Stimulated activated CD8-positive, alpha-beta memory T cell treated with anti-CD3 and anti-CD28 coated beads, Interleukin-12 subunit alpha, Interleukin-12 subunit beta, amount 100 ng/mL, for 4 hours (primary cell): ENCODE measurements at places on chromosomes 11 and 22.

- no peak for DNase-seq
Measured at GRCh38 chr11:19316434-19316833, 75.7 kb upstream of the E2F8 start.

DNA sequence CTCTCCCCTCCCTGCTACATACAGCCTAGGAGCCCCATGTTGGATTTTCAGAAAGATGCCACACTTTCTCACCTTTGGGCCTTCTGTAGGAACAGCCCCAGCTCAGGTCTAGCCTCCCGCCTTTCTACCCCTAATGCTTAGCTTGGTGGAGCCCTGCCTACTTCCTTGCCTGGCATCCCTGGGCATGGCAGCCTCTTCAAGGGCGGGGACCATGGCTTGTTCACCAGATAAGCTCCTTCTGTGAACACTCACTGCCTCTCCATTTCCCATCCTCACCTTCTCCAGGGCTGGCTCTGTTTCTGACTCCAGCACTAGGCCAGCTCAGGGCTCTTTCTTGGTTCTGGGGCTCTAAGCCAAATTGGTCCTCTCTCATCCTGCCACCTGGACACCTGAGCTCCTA, 1.4 kb downstream of the SEPTIN3 start:
- DNase-seq: no peak

DNA sequence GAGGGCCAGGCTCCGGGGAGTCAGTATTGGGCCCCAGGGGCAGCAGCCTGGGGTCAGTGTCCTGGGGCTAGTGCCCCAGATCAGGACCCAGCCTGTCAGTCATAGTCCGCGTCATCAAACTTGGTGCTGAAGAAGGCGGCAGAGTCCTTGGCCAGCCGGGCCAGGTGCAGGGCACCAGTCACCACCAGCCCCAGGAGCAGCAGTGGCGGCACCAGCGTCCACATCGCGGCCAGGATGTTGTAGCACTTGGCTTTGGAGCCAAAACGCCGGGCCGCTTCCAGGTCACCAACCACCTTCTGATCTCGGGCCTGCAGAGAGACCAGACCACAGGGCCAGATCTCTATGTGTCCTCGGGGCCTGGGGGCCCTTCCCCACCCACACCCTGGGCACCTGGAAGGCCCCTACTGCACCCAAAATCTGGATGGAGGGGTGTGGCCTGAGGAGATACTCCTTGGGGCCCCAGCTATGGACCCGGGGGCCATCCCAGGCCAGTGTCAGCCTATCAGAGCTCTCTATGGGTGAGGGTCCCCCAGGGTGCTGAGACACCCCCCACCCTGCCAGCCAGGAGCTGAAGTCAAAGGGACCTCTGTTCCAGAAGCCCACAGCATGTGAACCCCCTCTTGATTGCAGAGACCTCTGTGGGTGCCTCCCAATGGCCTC, 790 bp downstream of the IFITM5 start:
- DNase-seq: no peak

- no peak for DNase-seq
Measured at GRCh38 chr11:64851831-64852351, 7.4 kb upstream of the CDC42BPG start.

- no peak for DNase-seq
Measured at GRCh38 chr11:64237484-64237951, 3.1 kb downstream of the VEGFB start.

- no peak for DNase-seq
Measured at GRCh38 chr11:128800871-128801417, 66.2 kb downstream of the KCNJ1 start.

- DNase-seq: no peak
Measured at GRCh38 chr11:128575174-128575960, 12.0 kb downstream of the ETS1 start.

GRCh38 chr22:32589007-32589406, 114.4 kb downstream of the FBXO7 start:
- no peak for DNase-seq

DNA sequence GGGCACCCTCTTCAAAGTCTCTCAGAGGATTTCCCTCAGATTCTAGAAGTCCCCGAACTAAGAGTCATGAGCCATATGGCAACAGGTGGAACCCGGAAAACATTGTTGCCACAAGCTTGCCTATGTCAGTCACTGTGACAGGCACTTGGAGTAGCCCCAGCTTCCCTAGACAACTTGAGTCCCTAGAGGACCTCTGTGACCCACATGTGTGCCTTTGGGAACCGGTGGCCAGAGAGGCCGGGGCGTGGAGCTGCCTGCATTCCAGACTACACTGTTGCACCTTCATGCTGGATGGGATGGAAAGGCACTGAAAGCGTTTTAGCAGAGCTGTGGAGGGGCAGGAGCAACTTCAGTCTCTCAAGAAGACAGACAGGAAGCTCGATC, 12.1 kb downstream of the SLC37A2 start:
- DNase-seq: no peak

GRCh38 chr11:102886999-102887398, 12.2 kb upstream of the MMP12 start:
- DNase-seq: no peak

GRCh38 chr11:113385749-113386148, 1.8 kb upstream of the ANKK1 start:
- no peak for DNase-seq

GRCh38 chr11:17743808-17744119, 9.2 kb downstream of the KCNC1 start:
- DNase-seq: no peak

GRCh38 chr11:9516113-9516512, 55.3 kb downstream of the ZNF143 start:
- no peak for DNase-seq

- DNase-seq: no peak
Measured at GRCh38 chr11:1762537-1763302, 1.0 kb downstream of the CTSD start.

DNA sequence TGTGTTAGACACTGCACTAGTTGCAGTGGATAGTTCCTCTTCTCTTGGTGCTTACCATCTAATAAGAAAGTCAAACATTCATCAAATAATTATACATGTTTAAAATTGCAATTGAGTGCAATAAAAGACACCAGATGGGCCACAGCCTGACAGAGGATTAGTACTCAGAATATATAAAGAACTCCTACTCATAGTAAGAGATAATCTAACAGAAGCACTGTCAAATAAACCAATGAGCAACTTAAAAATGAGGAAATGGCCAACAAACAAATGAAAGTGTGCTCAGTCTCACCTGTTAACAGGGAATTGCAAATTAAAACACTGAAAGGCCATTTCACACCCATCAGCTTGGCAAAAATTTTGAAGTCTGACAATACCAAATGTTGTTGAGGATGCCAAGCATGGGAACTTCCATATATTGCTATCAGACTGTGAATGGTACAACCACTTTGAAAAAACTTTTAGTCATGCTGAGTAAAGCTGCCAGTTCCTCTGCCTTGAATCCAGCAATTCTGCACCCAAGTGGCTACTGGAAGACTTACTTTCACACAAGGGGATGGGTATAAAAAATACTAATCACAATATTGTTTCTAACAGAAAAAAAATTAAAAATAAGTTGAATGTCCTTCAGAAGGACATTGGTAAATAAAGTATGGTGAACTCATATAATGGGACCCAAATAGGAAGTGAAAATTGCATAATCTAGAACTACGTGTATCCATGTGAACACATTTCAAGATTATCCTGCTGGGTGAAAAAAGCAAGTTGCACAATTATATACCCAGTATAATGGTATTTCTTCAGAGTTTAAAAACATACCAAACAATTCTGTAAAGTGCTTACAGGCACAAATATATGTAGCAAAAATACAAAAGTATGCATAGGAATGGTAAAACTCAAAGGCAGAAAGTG, 41.4 kb upstream of the CREB3L1 start:
- no peak for DNase-seq

DNA sequence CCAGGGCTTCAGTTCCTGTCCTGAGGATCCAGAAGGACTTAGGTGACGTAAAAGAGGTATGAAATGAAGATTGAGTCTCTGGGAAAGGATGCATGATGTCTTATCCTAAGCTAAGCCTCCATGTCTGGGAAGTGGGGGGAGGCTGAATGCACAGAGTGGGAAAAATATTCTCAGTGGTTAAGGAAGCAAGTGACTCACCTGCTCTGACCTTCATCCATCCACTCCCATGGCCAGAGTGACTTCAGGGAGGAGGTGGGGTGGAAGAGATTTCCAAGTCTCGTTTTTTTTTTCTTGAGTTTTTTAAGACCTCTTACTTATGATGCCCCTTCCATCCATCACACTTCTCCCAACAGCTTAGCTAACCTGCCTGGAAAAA, 32.5 kb upstream of the POLD3 start:
- no peak for DNase-seq

DNA sequence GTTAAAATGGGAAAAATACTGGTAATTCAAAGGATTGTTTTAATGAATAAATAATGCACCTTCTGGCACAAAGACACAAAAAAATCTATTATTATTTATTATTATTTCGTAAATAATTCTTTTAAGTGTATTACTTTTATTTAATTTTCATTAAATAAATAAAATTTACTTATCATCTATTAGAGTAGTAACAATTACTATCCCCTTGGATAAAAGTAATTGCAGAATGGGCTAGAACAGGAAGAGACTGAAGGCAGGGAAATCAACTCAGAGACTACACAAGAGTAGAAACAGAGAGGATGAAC, 23.0 kb downstream of the OR8B12 start:
- DNase-seq: no peak

DNA sequence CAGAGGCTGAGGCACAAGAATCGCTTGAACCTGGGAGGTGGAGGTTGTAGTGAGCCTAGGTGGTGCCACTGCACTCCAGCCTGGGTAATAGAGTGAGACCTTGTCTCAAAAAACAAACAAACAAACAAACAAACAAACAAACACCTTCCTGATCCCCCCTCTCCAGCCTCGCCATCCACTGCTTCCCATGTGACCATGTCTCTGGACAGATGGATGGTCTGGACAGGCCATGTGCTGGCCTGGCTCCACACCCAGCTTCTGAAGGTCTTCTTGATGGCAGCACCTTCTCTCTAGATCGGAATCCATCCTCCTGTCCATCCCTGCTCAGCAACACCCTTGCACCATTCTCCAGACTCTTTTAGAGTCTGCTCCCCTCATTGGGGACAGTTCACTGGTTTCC, 10.7 kb upstream of the PEX26 start:
- no peak for DNase-seq

- DNase-seq: no peak
Measured at GRCh38 chr11:60376601-60377000, 1.7 kb upstream of the MS4A7 start.

DNA sequence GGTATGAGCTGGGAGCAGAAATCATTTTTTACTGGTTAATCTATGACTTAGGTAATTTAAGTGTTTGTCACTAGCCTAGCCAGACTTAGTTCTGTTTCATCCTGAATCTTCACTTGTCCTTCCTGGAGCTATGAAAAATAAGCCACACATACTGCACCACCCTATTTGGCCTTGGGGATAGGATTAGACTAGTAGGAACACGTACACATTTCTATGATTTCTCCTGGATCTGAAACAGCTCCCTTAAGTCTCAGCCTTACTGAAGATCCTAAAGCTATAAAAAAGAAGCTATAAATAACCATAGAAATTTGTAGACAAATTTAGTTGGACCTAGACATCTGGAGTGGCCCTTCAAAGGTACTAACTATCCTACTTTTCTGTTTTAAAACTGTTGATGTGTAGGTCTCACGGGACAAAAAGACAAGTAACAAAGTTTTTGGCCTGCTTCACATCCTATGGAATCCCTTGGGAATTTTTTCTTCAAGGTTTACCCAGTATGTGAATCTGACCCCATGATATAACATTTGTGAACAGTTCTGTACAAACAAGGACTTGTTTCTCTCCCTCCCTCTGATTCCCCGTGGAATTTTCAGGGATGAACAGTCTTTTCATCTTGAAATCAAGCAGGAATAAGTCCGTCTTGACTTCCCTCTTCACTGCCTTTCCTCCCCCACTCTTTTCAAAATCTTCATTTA, 275.0 kb downstream of the FAM76B start:
- DNase-seq: no peak

DNA sequence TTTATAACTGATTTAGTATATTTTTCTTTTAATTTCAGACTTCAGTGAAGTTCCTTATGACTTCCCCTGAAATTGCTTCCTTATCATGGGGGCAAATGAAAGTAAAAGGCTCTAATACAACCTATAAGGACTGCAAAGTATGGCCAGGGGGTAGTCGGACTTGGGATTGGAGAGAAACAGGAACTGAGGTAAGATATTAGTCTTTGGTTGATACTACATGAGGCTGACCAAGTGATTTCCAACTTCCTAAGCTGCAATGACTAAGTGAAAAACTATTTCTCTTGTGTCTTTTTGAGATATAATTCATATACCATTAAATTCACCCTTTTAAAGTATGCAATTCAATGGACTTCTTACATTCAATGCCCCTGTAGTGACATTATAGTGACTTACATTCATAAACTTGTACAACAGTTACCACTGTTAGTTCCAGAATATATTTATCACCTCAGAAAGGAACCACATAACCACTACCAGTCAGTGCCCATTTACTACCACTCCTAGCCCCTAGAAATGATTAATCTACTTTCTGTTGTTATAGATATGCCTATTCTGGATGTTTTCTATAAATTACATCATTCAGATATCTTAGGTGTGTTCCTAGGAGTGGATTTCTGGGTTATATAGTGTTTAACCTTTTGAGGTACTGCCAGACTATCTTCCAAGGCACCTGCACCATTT, 21.6 kb downstream of the AAMDC start:
- DNase-seq: no peak

GRCh38 chr11:44338026-44338425, 28.1 kb upstream of the ALX4 start:
- no peak for DNase-seq
